ENCODE measurements at places on chromosomes 3 and 15. TPM values are rescaled to one million over a fixed set of nuclear protein-coding genes. Genes with fewer than 3 reads are reported as not detected.

DNA sequence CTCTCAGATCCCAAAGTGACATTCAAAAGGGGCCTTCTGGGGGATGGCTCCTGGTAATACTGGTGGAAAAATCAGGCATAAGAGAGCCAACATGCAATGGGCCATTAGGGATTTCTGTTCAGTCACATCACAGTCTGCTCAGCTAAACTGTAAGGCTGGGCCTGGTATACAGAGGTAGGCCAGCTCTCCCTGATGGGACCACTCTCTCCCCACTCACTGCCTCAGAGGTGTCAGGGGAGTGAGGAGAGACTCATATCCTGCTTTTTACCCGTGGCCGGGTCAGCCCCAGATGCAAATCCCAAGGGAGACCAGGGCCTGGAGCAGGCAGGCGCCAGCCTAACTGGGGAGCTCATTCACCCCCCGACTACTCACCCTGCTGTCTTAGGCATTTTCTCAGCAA, 48.1 kb upstream of the TPM1 start:
- DNase-seq: no peak

GRCh38 chr3:31610700-31611275, 78.1 kb downstream of the STT3B start:
- DNase-seq: no peak

- no peak for DNase-seq
Measured at GRCh38 chr15:97761110-97761509, 199.4 kb upstream of the ARRDC4 start.

DNA sequence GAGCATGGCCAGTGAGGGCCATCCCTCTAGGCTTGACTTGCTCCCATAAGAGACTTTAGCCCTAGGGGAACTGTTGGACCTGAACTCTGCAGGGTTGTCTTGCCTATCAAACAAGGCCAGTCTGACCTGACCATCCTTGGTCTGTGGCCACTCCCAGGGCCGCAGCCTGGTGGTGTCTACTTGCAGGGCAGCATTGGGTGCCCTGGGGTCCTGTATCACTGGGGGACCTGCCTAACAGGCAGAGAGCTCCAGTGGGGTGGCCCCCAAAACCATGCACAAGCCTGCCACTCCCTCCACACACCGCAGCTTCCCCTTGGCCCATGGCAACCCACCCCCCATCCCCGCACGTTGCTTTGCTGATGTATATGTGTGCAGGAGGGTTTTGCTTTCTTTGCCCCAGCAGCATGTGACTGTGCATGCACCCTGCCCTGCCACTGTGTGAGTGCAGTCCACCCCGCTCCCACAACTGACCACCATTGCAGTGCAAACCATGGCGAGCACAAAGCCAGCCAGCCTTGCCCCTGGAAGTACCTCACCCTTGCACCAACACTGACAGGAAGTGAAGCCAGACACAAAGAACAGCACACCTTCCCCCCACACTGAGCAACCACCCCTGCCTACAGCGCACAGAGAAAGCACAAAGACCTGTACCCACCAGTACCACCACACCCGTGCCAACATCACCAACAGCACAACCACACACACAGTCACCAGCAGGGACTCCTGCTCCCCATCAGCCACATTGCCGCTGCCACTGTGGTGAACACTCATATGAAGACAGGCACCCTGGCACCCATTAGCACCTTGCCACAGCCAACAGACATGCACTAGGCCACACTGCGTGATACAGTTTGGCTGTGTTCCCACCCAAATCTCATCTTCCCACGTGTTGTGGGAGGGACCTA, 88.8 kb downstream of the SENP7 start:
- DNase-seq: no peak

- DNase-seq: peak; percentile 52
Measured at GRCh38 chr15:52780172-52780980, 9.8 kb downstream of the ONECUT1 start.

DNA sequence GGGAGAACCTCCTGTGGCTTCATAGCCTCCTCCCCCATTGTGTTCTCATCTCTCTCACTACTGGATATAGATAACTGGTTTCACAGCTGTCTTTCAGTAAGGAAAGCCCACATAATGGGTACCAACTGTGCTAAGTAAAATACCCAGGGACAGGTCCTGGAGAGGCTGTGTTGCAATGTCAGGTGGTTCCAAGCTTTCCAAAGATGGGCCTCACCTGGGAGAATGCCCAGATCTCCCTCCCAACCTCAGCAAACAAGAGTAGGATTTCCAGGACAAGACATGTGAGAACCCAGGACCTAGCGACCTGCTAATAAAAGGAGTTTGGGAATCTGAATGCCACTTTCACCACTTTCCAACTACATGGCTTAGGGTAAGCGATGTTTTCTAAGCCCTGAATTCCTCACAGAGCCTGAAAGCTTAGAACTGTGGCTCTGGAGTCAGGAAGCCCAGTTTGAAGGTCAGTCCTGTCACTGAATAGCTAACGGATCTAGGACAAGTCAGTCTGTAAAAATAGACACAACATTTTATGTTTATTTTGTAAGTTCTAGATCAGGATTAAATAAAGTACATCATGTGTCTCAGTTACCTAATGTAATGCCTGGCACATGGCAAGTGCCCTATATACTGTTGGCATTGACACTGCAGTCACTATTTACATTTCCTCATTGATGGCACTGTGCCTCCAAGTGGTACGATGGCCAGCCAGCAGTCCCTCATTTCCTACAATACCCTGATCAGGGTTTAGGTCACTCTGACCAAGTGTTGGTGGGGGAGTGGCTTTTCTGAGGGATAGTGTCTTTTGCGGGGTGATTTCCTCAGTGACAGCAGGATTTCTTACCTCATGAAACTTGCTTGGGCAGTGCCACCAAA, 11.9 kb downstream of the CERS3 start:
- no peak for DNase-seq

- DNase-seq: no peak
Measured at GRCh38 chr3:3192286-3192675, 12.8 kb upstream of the CRBN start.

DNA sequence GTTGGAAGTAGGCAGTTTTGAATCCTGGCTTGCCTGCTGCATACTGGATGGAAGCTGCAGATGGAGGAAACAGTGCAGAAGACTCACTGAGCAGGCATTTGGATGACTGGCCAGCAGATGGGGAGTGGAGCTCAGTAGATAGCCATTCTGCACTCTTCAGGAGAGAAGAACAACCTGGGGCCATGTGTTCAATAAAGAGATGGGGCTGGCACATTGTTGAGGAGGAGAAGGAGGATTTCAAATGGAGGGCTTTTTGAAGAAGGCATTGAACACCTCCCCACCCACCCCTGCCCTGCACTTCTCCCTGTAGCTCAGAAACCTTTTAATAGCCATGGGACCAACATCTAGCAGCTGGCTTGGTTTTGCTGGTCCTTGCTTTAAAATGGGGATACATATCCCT, 109.8 kb downstream of the CACNA1D start:
- DNase-seq: no peak

- no peak for DNase-seq
Measured at GRCh38 chr15:90987561-90988141, 6.7 kb downstream of the PRC1 start.

- DNase-seq: no peak
Measured at GRCh38 chr3:138033202-138033691, 23.3 kb downstream of the CLDN18 start.

DNA sequence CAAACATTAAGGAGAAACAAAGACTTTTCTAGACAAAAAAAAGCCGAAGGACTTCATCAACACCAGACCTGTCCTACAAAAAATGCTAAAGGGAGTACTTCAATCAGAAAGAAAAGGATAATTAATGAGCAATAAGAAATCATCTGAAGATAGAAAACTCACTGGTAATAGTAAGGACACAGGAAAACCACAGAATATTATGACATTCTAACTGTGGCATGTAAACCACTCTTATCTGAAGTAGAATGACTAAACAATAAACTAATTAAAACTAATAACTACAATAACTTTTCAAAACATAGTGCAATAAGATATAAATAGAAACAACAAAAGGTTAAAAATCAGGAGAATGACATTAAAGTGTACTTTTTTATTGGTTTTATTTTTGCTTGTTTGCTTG, 584.5 kb upstream of the CCDC54 start:
- DNase-seq: no peak

DNA sequence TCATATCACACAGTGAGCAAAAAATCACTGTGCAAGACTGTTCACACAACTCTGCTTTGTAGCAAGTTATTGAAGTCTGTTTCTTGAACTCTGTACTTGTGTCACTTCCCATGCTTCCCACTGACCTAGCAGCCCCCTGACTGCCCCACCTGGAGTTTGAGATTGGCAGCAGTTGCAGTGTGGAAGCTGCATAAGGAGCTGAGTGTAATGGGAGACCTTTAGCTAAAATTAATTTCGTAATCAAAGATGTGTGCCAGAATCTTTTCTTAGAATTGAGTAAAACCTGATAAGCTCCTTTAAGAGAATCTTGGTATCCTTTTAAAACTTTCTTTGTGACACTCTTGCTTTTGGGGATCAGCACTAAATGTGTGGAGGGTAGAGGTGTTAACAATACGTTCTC, 42.8 kb downstream of the NKIRAS1 start:
- no peak for DNase-seq

DNA sequence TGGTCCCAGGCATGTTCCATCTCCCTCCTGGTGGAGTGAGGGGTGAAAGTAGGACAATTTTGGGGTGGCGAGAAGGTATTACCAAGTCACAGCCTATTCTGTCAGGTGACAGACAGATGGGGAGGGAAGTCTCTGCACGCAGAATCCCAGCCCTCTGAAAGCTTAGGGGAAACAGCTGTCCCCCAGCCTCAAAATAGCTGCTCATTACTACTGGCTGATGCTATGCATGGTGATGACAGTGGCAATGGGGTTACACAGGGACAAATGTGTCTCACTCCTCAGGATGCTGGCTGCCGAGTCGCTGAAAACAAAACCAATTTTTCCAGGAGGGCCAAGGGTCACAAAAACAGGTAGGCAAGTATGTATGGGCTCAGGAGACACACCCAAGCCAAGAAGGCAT, 68.8 kb upstream of the OXTR start:
- DNase-seq: no peak

DNA sequence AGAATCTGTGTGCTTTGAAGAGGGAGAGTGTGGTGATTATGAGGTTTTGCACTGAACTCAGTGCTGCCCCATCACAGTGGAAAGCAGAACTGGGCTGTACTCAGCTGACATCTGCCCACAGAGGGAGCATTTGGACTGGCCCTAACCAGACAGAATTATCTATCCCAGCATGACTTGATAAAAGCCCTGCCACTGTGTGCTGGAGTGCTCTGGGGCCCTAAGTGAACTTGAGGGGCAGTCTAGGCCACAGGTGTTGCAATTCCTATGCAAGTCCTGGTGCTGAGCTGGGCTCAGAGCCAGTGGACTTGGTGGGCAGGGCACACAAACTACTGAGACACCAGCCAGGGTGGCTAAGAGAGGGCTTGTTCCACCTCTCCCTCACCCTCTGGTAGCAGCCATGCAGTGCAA, 269.2 kb upstream of the CTNNB1 start:
- no peak for DNase-seq

GRCh38 chr3:110384601-110385000, 687.0 kb upstream of the NECTIN3 start:
- DNase-seq: no peak

The CHL1 gene
- not detected for total RNA-seq

The TMCO5A gene
- total RNA-seq: not detected

The GOLGA6A gene
- not detected for total RNA-seq

The OR5K2 gene
- not detected for total RNA-seq

The ADGRG7 gene
- not detected for total RNA-seq

The SELENOT gene
- 79.7 TPM for total RNA-seq

The GATA2 gene
- 14.9 TPM for total RNA-seq

The STAC gene
- total RNA-seq: 29.1 TPM

The ADAMTS7 gene
- total RNA-seq: 1.6 TPM

The CLDN1 gene
- total RNA-seq: 2.4 TPM

The KNG1 gene
- total RNA-seq: not detected

The ADAMTS9 gene
- 4.0 TPM for total RNA-seq

The BNC1 gene
- total RNA-seq: 10.5 TPM

The BFSP2 gene
- total RNA-seq: not detected

All from SJSA1 (cell line).